Mucosa of descending colon (tissue), 3 donors: ENCODE measurements at places on chromosomes 5 and 9.
A peak's percentile ranks its signal among the peaks of the same experiment; 100 is the strongest.

DNA sequence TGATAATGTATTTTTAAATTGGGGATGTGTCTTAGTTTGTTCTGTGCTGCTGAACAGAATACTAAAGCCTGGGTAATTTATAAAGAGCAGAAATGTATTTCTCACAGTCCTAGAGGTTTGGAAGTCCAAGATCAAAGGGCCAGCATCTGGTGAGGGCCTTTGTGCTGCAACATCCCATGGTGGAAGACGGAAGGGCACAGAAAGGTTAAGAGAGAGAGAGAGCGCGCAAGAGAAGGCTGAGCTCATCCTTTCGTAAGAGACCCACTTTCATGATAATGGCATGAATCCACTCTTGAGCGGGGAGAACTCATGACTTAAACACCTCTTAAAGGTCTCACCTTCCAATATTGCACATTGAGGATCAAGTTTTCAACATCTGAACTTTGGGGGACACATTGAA, 79.1 kb upstream of the GOLM1 start:
- no peak for DNase-seq

DNA sequence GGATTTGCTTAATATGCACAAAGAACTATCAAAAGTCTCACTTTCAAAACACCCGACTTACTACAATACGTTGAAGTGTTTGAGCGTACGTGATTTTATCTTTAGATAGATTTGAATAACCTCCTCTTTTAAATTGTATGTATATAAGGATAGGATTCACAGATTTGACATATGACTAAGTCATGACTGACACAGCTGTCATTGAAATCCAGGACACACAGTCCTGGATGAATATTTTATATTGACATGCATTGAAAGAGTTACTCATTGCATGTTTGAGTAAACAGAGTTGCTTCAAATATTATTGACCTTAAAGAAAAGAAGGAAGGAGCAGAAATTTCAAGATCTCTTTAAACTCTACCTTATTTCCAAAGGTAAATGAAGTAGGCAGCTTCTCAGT, 3.3 kb downstream of the MUSK start:
- no peak for DNase-seq

- no peak for DNase-seq
Observed at GRCh38 chr9:6630502-6631206, 14.9 kb downstream of the GLDC start.

DNA sequence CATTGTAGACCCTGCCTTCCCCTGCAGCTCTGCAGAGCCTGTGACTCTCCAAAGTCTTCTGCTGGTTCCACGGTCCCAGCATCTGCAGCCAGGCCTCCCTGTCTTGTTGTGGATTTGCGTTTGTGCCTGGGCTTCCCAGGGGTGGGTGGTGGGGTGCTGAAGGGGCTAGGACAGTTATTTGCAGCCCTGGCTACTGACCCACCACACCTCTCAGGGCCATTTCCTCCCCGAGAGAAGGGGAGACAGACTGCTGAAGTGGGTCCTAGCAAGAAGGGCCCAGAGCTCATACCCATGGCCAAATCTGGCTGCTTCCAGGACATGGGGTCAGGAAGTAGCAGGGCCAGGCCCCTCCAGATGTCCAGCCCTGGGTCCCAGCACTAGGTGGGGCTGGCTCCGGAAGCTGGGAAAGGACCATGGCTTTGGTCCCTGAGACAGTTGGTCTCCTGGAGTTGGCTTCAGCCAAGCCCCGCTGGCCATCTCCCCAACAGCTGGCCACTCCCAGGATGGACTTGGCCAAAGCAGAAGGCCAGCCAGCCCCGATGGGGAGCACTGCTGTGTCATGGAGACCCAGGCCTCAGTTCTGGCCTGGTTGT, 26.3 kb downstream of the GSN start:
- DNase-seq = no peak

GRCh38 chr5:91272858-91273257, 110.3 kb downstream of the ARRDC3 start:
- DNase-seq = no peak

- peak; percentile 20 for DNase-seq
Observed at GRCh38 chr9:131330814-131331600, 41.5 kb downstream of the PLPP7 start.
